Endothelial cell (in vitro differentiated cells): ENCODE measurements at places on chromosomes 2 and 18. TPM values are rescaled to one million over a fixed set of nuclear protein-coding genes. Genes with fewer than 3 reads are reported as not detected.

DNA sequence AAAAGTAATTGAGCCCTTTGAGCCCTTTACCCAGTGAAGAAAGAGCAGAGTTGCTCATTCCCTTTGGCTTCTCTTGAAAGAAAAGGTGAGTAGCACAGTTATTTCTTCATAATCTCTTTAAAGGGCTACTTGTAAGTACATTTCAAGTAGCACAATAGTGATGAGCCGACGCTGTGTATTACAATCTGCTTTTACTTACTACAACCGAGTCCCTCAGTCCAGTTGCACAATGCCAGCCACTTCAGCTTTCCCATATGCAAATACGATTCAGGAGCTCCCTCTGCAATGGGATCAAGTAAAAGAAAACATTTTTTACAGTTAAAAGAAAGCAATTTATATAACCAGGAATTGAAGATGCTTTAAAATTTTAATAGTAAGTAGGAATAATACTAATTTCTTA, 868.5 kb downstream of the RNF144A start:
- H3K36me3 ChIP-seq = no peaks in the 10 kb centered on the region
- H3K27ac ChIP-seq = no peak overlapping the region
- no peak overlapping the region for H3K4me3 ChIP-seq
- H3K27me3 ChIP-seq = no peaks in the 10 kb centered on the region
- DNase-seq = no peak
- H3K4me1 ChIP-seq = no peaks in the 10 kb centered on the region

DNA sequence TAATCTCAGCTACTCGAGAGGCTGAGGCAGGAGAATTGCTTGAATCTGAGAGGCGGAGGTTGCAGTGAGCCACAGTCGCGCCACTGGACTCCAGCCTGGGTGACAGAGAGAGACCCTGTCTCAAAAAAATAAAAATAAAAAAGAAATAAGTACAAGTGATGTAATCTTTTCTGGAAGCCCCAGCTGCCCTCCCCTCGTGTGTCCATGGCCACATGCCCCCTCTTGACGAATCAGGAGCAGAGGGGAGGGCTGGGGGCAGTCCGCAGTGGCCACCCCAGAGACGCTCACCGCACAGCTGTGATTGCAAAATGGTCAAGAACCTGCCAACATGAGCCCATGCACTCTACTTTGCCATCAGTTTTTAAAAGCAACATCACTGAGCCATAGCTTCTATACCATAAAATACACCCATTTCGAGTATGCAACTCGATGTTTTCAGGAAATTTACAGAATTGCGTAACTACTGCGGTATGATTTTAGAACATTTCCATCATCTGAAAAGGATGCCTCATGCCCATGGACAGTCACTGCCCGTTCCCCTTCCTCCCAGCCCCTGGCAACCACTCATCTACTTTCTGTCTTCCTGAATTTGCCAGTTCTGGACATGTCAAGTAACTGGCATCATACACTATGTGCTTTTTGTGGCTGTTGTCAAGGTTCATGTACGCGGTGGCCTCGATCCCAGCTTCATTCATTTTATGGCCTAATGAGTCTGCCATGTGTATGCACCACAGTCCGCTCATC, 88.1 kb downstream of the NDUFA10 start:
- H3K4me3 ChIP-seq = no peak overlapping the region
- DNase-seq = no peak
- H3K27ac ChIP-seq = no peak overlapping the region

Gene THAP4
- 42.5 TPM for total RNA-seq

Gene ABCG8
- total RNA-seq = not detected

DNA sequence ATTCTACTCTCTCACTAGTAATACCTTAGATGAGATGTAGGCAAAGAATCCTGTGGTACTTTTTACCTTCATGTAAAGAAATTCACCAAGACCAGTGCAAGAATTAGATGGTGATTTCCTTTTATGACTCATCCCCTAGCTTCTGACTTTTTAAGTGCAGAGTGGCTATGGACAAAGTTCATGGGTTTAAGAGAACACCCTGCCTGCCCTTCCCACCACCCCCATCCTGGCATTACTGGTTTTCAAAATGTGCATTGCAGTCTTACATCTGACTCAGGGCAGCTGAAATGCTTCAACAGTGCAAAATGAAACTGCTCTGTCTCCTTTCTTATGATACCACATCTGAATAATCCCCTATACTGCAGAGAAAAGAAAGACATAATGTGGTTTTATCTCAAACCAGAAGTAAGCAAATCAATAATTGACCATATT, 22.6 kb downstream of the MAIP1 start:
- no peaks in the 10 kb centered on the region for H3K36me3 ChIP-seq
- H3K27me3 ChIP-seq = no peaks in the 10 kb centered on the region
- H3K4me1 ChIP-seq = peaks cover 7% of the 10 kb centered on the region

- H3K4me3 ChIP-seq = no peak overlapping the region
- no peak for DNase-seq
- H3K36me3 ChIP-seq = peaks cover 15% of the 10 kb centered on the region
Observed at GRCh38 chr18:46728219-46728930, 28.5 kb downstream of the ST8SIA5 start.

- H3K36me3 ChIP-seq = no peaks in the 10 kb centered on the region
- DNase-seq = no peak
- H3K4me1 ChIP-seq = peaks cover 16% of the 10 kb centered on the region
- H3K4me3 ChIP-seq = no peak overlapping the region
- no peak overlapping the region for H3K27ac ChIP-seq
Observed at GRCh38 chr2:222194669-222195068, 104.1 kb downstream of the PAX3 start.

GRCh38 chr2:149004836-149005235, 33.7 kb upstream of the LYPD6B start:
- peaks cover 6% of the 10 kb centered on the region for H3K27me3 ChIP-seq
- H3K36me3 ChIP-seq = peaks cover 49% of the 10 kb centered on the region
- H3K4me3 ChIP-seq = no peak overlapping the region
- no peaks in the 10 kb centered on the region for H3K4me1 ChIP-seq

- H3K27me3 ChIP-seq = peaks cover 2% of the 10 kb centered on the region
- no peak for DNase-seq
- H3K4me1 ChIP-seq = no peaks in the 10 kb centered on the region
- H3K36me3 ChIP-seq = no peaks in the 10 kb centered on the region
- H3K27ac ChIP-seq = no peak overlapping the region
- H3K4me3 ChIP-seq = no peak overlapping the region
Observed at GRCh38 chr2:223090039-223090438, 38.0 kb downstream of the KCNE4 start.

- peaks cover 12% of the 10 kb centered on the region for H3K36me3 ChIP-seq
- H3K4me1 ChIP-seq = peaks cover 11% of the 10 kb centered on the region
- peaks cover 7% of the 10 kb centered on the region for H3K27me3 ChIP-seq
- no peak for DNase-seq
- H3K4me3 ChIP-seq = no peak overlapping the region
Observed at GRCh38 chr2:203763241-203763937, 57.0 kb downstream of the CD28 start.

DNA sequence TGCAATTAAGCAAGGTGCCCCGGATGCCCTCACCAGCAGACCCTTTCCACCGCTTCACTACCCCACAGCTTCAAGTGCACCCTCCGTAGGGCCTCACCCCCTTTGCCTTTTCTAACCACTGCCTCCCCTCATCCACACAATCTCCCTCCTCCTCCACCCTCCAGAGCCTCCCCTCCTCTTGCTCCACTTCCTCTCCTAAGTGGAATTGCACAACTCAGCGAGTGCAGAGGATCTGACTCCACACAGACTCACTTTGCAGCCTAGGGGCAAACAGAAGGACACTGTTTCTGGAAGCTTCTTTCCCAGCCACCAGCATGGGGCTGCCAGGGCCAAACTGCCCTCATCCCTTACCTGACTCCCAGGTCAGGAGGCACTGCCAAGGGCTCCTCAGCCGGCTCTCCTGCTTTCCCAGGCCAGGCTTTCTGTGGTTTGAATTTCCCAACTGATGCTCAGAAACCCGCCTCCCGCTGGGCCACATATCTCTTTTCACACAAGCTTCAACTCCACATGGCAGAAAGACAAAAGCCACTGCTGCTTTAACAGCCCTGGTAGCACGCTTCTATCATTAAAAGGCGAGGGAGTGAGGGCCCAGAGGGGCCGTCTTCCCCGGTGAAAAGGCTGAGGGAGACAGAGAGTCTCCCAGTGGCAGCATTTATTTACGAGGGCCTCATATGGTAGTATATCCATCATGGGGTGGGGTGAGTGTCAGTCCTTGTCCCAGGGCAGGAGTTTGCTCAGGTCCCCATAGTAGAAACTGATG, 74.7 kb upstream of the MGAT4A start:
- peaks cover 4% of the 10 kb centered on the region for H3K36me3 ChIP-seq
- no peak overlapping the region for H3K4me3 ChIP-seq
- no peaks in the 10 kb centered on the region for H3K27me3 ChIP-seq
- H3K4me1 ChIP-seq = peaks cover 3% of the 10 kb centered on the region
- no peak for DNase-seq
- no peak overlapping the region for H3K27ac ChIP-seq

DNA sequence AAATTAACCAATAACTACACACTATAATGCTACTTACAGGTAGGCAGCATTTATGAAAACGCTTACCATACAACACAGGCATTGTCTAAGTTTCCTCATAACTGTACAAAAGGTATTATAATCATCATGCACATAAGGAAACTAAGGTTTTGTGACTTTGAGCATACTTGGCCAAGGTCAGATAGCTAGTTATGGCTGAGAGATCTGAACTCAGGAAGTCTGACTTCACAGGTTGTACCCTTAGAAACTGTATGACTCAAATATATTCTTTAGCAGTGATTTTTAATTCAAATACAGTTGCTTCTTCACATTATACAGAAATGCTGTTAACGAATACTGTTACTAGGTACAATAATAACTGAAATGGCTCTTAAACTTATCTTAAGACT, 89.3 kb downstream of the TRIP12 start:
- no peak overlapping the region for H3K27ac ChIP-seq
- H3K4me1 ChIP-seq = peaks cover 2% of the 10 kb centered on the region
- H3K36me3 ChIP-seq = peaks cover 13% of the 10 kb centered on the region

Gene TXNDC9
- 41.3 TPM for total RNA-seq

DNA sequence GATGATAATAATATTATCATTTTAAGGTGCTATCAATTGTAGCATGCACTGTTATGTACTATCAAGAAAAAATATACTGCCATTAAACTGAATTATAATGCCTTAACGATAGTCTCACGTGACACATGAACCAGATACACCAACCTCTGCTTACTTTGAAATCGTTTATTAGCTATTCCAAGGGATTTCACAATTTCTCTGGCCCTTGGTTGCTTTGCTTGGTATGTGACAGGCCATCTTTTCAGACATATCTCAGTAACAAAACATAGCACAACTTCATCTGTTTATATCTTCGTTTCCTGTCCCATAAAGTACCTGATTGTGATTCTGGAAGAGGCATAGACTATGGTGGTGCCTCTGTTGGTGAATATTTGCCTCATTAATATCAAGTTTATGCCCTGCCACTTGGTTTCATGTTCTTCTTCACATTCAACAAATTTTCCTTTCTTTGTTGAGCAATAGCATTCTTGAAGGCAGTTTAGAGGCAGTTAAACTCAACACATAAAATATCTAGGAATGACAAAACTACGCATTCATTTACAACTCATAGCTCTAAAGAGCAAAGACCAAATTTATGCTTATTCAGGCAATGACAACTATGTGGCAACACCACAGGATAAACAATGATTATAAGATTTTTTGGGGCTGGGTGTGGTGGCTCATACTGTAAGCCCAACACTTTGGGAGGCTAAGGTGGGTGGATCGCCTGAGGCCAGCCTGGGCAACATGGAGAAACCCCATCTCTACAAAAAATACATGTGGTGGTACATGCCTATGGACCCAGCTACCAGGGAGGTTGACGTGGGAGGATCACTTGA, 84.3 kb downstream of the MCFD2 start:
- H3K4me3 ChIP-seq = no peak overlapping the region
- peaks cover 5% of the 10 kb centered on the region for H3K27me3 ChIP-seq
- H3K4me1 ChIP-seq = peaks cover 4% of the 10 kb centered on the region
- no peak overlapping the region for H3K27ac ChIP-seq
- DNase-seq = no peak

GRCh38 chr2:16014041-16014787, 73.9 kb downstream of the MYCN start:
- peaks cover 8% of the 10 kb centered on the region for H3K27me3 ChIP-seq
- H3K36me3 ChIP-seq = no peaks in the 10 kb centered on the region
- no peak overlapping the region for H3K27ac ChIP-seq
